ENCODE measurements at places on chromosomes 4 and X. TPM values are rescaled to one million over a fixed set of nuclear protein-coding genes. Genes with fewer than 3 reads are reported as not detected.

- no peak for DNase-seq
Observed at GRCh38 chr4:83118869-83119268, 4.3 kb upstream of the PLAC8 start.

GRCh38 chr4:3029464-3029863 is 44.9 kb downstream of the HTT-AS start:
- no peak for DNase-seq

- no peak for DNase-seq
Observed at GRCh38 chr4:20403290-20403689, 151.6 kb downstream of the SLIT2 start.

Gene USP17L25
- total RNA-seq: not detected

Gene TRIML2
- total RNA-seq: not detected

All from PC-3 (cell line).